Activated CD8-positive, alpha-beta memory T cell treated with anti-CD3 and anti-CD28 coated beads for 1 hour (primary cell): ENCODE measurements at places on chromosomes 13 and 19.

DNA sequence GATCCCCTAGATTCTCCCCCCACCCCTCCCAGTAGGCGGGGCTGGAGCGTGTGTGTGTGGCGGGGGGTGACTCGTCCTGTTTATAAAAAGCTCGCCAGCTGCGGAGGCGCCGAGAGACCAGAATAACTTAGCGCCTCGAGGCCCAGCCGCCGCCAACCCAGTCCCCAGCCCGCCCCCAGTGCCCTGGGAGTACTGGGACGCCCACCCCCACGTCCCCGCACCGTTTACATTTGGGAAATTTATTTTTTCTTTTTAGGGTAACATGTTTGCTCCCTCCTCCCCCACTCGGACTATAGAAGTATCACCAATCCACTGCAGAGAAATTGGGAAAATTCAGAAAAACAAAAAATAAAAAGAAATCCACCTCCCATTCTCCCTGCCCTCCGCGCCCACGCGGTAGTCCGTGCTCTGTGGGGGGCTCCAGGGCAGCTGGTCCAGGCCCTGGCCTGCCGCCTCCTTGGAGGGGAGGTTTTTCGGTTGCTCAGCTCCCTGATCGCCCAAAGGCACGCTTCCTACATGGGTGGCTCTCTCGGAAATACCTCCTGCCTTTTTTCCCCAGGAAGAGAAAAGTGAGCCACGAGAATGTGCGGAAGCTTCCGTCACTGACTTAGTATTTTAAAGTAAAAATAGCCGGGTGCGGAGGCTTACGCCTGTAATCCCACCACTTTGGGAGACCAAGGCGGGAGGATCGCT is 1.5 kb upstream of the RAB3A start:
- no peak for DNase-seq

DNA sequence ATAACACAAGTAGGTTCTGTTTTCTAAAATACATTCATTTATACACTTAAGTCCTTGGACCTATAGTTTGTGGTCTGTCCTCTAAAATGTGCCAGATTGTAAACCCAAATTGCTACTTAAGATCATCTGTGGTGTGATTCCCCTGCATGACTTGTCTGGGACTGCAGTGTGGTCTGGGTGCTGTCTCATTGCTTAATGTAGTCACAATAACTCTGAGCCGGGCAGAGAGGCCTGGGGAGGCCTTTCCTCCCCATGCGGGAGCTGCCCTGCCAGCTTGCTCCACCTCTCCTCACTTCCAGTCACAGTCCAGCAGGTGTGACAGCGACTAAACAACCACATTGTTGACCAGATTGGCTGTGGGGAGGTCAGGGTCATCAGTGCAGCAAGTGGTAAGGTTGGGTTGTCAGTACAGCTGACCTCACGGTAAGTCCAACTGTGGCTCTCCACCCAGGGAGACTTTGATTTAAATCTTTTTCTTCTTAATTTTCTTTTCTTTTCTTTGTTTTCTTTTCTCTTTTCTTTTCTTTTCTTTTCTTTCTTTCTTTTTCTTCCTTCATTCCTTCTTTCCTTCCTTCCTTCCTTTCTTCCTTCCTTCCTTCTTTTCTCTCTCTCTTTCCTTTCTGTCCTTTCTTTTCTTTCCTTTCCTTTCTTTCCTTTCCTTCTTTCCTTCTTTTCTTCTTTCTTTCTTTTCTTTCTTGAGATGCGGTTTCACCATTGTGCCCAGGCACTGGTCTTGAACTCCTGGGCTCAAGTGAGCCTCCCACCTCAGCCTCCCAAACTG is 4.4 kb upstream of the TUBA3C start:
- no peak for DNase-seq

- DNase-seq = no peak
These were observed 1886.1 kb downstream of the PCDH9 start for GRCh38 chr13:65343898-65344663.

DNA sequence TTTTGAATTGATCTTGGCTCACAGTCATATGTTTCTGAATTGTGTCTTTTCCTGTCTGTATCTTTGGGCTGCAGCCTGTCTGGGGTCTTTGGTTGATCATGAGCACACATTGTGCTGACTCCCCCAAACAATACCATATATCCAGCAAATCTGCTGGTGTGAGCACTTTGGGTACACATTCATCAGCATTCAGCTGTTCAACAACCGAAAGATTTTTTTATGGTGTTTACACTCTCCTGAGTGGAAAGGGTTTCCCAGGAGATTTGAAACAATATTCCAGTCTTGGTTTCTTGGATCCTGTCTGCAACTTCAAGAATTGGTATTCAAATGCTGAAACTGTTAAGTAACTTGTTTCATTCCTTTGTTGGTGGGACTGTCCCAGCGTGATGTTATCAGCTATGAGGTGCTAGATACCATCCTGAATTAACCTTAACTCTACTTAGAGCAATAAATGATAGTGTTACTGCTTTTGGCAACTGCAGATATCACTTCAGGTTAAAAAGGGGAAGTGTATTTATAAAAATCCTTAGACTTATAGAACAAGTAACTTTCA is 78.4 kb upstream of the DIAPH3 start:
- no peak for DNase-seq

DNA sequence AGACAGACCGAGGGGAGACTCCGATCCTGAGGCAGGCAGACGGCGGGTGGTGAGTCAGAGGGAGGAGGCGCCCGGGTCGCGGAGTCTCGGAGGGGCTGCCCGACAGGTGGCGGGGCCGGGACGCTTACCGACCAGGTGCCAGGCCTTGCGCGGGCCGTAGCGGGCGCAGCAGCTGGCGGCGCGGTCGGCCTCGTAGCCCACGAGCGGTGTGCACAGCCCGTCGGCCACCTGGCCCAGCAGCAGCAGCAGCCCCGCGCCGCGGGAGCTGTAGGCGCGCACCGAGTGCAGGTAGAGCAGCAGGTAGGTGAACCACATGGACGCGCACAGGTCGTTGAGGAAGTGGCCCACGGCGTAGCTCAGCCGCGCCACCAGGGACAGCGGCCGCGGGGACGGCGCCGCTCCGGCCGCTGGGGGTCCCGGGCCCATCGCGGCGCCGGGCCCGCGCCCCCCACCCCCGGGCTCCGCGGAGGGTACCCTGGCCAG is 367 bp downstream of the MFSD12 start:
- DNase-seq = peak; percentile 24

DNA sequence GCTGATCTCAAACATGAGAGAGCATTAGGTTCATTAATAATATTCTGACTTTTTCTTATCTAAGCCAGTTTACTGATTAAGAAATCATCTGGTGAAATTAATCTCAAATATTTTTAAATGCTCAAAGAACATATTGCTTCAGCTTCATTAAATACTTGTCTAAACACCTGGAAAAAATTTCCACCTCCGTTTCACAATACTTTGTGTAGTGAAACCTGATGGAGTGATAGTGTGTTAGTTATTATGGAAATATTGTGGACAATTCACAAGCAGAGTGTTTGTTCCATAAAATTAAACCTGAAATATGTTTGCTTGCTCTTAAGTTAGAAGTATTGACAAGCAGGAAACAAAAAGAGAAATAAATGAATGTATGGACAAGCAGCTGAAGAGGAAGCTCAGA is 57.3 kb upstream of the RNF113B start:
- DNase-seq = no peak

DNA sequence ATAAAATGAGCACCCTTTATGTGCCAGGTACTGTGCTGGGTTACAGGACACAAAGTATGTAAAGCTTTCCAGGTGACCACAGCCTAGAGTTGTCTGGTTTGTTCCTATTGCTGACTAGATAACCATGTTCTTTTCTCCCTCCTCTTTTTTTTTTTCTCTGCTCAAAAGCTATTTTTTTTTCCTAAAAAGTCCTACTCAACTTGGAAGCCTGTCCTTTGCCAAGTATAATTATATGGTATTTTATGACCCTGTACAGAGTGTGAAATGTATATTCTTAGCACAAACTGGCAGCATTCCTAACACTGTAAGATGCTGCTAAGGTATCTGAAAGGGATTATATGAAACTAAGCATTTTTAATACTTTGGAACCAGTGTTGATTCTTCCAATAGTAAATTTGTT is 171.0 kb downstream of the GPC6 start:
- no peak for DNase-seq

GRCh38 chr19:18650021-18650390 is 13.2 kb downstream of the KLHL26 start:
- DNase-seq = no peak

DNA sequence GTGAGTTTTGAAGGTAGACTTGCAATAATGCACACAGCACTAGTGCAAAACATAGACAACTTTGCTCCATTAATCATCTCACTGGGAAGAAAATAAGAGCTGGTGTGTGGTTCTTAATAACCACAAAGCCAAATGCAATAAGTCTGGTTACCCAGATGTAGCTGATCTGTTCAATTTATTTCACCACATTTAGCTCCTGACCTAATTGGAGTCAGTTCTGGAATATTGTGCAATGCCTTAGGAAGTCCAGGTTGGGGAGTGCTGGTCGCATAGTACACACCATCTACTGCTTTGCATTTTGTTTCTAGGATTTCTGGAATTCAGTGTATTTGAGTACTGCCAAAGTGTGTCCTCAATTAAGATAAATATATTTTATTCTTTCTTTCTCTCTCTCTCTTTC is 483.3 kb upstream of the SPRY2 start:
- no peak for DNase-seq

DNA sequence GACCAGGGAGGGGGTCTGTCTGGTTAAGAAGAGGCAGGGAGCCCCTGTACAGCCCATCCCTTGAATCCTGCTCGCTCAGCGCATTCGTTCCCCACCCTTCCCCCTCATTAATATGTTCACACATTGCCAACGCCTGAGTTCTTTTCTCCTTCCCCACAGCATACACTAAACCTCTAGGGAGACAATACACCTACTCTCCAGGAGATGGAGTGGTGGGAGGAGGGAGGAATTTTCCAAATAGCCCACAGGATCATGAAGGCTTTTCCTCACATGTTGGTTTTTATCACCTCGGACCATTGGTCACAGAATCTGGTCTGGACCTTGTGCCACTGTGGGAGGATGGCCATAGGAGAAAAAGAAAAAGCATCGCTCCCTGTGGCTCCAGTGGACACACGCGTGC is 294.9 kb downstream of the SHISA2 start:
- DNase-seq = no peak

GRCh38 chr19:3224346-3225168 is at the start of gene CELF5:
Gene CELF5 (plus strand): TSS chr19:3224661. CDS start chr19:3224740, 79 bp downstream.
- peak; percentile 41 for DNase-seq

- no peak for DNase-seq
These were observed 462 bp upstream of the MPHOSPH8 start for GRCh38 chr13:19632915-19633478.

- DNase-seq = no peak
These were observed 472.6 kb upstream of the KLHL1 start for GRCh38 chr13:70580825-70581224.

DNA sequence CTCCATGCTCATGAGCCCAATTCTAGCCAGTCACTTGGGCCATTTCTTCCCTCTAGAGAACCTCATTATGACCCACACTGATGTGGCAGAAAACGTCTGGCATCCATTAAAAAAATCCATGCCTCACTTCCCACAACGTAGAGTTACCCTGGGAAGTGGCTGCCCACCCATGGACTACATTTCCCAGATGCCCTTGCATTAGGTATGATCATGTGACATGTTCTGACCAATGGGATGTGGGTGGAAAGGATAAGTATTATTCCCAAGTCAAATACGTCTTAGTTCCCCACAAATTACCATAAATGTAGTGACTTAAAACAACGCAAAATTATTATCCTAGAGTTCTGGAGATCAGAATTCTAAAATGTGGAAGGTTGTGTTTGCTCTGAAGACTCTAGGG is 47.9 kb upstream of the ZNRF4 start:
- DNase-seq = no peak

DNA sequence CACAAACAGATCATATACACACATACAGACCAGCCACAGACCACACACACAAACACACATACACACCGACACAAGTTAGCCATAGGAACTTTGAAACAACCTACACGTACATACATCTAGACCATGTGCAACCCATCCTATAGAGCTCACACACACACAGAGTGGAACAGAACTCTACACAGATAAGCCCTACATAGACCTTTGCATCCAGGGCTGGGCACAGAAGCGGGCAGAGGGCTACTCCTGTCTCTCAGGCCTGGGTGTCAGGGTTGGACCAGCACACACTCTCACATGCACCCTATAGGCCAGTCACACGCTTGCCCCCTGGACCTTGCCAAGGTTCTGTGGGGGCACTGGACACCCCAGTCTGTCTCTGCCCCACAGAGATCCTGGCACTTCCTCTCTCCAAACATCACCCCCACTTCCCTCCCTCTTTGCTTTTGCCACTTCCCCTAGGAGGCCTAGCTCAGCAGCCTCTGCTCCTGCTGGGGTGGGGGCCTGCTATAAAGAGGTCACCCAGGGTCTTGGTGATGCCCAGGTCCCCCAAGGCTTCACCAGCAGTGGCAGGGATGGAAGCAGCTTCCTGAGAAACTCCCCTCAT is 5.8 kb upstream of the JUNB start:
- no peak for DNase-seq

DNA sequence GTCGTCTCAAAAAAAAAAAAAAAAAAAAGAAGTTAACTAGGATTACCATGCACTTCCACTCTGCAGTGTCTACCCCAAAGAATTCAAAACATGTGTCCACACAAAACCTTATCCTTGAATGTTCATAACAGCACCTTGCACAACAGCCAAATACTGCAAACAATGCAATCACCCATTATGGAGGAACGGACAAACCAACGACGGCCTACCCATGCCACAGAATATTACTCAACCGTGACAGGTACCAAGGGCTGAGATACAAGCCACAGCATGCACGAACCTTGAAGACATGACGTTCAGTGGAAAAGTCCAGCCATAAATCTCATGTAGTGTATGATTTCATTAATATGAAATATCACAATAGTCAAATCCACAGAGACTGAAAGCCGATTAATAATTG is 3.0 kb upstream of the SHISA7 start:
- no peak for DNase-seq

- DNase-seq = no peak
These were observed at the start of gene INSL3 for GRCh38 chr19:17821190-17821589. Gene INSL3 (minus strand): TSS chr19:17821519. CDS start chr19:17821506, 13 bp downstream.

- DNase-seq = no peak
These were observed 78.6 kb upstream of the TM9SF2 start for GRCh38 chr13:99422586-99423220.

DNA sequence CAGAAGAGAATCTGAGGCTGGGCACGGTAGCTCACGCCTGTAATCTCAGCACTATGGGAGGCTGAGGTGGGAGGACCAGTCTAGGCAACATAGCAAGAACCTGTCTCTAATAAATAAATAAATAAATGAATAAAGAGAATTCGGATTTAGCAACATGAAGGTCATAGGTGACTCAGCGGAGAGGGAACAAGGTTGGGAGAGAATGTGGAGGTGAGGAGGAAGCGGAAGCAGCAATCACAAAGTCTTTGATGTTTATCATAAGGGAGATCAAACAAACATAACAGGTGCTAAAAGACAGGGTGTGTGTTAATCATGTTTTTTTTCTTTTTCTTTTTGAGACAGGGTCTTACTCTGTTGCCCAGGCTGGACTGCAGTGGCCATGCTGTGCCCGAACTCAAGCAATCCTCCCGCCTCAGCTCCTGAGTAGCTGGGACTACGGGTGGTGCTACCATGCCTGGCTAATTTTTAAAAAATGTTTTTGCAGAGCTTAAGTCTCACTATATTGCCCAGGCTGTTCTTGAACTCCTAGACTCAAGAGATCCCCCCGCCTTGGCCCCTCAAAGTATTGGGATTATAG is 16.3 kb downstream of the PBX4 start:
- DNase-seq = no peak

GRCh38 chr13:52879950-52880741 is 31.7 kb upstream of the PCDH8 start:
- no peak for DNase-seq
